ENCODE measurements at places on chromosomes 5 and 9.

DNA sequence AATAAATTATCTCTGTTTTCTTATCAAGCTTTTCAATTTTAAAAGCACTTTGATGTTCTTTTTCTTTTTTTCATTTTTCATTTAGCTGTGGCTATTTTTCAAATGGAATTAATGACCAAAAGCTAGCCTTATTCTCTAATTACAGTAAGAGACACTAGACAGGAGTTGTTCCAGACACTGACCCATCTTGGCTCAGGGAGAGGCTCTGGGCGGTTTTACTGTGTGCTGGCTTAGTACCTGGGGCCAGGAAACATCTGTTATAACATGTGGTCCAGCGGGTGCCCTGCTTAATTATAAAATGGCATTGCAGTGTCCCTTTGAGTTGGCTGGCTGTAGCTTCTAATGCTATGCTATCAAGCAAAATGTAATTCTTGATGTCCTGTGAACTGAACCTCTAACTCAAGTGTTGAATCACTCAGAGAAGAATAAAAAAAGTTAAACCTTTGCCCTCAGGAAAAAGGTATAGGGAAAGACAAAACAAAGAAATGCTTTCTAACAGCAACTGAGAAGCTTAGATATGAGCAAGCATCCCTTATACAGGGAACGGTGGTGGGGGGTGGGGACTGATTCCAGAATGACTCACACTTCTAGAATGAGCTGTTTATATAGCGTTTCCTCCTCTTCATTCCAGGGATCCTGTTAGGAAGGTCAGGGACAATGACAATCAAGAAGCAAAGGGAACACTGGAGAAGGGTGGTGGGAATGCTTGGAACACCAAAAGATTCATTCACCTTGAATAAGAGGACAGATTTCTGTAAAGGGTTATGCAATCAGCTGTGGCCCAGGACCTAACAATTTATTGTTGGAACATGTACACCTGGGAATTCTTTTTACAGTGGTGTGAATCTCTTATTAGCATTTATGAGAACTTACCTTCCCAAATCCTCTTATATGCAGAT lies 58.7 kb upstream of the NFIB start:
- DNase-seq, result no peak

GRCh38 chr5:54446379-54446732 lies 9.1 kb upstream of the HSPB3 start:
- DNase-seq, result no peak

DNA sequence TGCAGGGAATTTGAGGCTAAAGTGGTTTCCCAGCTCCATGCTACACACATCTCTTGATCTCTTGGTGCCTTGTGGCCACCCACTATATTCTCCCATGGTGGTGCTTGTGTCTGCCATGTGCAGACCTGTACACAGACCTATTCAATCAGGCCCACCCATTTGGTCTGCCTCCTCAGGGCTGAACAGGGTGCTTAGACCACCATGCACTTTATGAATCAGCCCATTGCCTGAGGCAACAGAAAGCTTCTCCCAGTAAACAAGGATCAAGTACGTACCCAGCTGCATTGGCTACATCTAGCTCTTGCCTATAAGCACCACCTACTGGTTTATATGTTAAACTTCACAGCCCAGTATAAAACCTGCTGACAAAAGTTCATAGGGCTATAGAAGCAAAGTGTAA lies 664.3 kb upstream of the EDIL3 start:
- no peak for DNase-seq

GRCh38 chr5:15821506-15821905 lies 321.5 kb downstream of the FBXL7 start:
- DNase-seq, result no peak

GRCh38 chr5:13957032-13957645 lies 12.7 kb upstream of the DNAH5 start:
- DNase-seq, result no peak

- DNase-seq, result no peak
These were observed 2.2 kb upstream of the CLINT1 start for GRCh38 chr5:157860898-157861890.
